ENCODE measurements at places on chromosomes 11 and 22.
A peak's percentile ranks its signal among the peaks of the same experiment; 100 is the strongest.

DNA sequence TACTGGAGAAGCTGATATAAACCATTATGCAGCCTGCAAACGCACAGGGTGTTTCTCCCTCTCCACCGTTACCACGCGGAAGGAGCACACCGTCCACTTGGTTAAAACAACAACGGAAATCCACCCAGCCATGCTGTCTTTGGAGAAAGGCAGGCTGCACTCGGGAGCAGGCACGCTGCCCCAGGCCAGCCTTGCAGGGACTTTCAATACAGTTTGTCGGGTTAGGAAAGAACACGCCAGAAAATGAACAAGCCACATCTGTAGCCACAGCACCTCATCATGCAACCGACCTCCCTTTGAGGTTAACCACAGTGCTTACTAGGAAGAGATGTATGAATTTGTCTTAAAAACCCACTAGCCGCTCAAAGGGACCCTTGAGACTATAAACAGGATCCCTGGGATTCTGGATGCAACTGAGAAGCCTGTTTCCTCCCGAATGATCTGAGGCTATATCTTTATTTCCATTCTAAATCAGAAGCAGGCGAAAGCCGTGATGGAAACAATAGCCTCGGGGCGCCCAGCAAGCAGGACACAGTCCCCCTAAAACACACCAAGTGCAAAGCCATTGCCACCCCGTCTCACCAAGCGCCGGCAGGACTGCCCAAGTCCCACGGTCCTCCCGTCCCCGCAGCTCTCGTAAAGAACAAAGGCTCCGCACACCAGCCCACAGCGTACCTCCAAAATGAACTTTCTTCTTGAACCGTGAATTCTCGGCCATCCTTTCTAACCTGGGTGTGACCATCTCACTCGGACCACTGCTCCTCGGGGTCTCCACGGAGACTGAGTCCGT is 318.9 kb downstream of the CTTN start:
- DNase-seq: no peak

DNA sequence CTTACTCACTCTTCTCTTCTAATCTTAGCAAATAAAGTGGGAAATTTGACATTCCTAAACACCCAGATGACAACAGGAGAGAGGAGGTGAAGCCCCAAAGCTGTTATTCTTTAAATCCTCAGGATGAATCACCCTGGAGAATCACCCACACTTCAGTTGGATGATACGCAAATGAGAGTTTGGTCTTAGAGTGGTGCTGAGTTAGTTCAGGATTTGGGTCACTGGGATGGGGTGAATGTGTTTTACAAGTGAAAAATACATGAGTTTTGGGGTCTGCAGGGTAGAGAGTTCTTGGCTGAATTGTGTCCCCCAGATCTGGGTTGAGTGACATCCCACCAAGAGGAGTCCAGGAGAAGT is 117.2 kb downstream of the GGTLC2 start:
- DNase-seq: no peak

DNA sequence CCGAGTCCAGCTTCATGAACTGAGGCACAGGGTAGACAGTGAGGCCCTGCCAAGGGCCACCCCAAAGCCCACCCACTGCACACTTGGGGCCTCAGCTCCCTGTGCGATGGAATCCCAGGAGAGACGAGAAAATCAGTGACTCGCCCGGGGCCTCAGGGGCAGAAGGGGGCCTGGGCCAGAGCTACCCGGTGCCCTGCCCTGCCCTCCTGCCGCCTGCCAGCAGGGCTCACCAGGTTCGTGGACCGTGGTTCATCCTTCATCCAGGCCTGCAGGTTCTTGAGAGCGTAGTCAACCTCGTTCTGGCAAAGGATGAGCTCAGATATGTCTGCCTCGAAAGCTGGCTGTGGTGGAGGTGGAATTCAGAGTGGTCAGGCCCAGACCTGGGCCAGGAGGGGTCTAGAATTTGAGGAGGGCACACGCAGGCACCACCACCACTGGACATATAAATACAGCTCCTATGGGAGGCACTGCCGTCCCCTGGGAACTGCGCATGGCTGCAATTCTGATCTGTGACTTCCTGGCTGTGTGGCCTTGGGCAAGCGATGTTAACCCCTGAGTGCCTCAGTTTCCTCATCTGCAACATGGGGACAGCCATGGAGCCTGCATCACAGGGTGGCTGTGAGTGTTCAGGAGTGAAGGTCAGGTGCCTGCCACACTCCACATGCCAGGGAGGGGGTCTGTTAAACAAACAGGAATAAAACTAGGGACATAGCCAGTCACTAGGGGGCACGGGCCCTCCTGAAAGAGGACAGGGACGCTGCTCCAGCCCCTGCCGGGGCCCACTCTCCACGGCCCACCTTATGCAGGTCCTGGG is 7.5 kb downstream of the ALDH3B2 start:
- no peak for DNase-seq

DNA sequence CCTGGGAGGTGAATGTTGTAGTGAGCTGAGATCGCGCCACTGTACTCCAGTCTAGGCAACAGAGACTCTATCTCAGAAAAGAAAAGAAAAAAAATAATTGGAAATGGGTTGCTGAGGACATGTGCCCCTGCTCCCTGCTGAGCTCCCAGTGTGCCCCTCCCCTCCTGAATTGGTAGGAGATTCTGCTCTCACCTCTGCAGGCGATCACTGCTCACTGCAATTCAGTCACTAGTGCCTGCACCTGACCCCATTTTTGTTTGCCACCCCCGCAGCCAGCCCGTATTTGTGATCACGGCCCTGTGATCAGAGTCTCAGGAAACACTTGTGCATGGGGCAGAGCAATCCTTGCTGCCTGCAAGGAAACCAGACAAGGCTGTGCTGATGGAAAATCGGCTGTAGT is 16.3 kb upstream of the SEC14L3 start:
- no peak for DNase-seq

- no peak for DNase-seq
Observed at GRCh38 chr11:88697139-88697538, 359.6 kb upstream of the CTSC start.

- no peak for DNase-seq
Observed at GRCh38 chr11:11876458-11876857, 34.7 kb downstream of the USP47 start.

DNA sequence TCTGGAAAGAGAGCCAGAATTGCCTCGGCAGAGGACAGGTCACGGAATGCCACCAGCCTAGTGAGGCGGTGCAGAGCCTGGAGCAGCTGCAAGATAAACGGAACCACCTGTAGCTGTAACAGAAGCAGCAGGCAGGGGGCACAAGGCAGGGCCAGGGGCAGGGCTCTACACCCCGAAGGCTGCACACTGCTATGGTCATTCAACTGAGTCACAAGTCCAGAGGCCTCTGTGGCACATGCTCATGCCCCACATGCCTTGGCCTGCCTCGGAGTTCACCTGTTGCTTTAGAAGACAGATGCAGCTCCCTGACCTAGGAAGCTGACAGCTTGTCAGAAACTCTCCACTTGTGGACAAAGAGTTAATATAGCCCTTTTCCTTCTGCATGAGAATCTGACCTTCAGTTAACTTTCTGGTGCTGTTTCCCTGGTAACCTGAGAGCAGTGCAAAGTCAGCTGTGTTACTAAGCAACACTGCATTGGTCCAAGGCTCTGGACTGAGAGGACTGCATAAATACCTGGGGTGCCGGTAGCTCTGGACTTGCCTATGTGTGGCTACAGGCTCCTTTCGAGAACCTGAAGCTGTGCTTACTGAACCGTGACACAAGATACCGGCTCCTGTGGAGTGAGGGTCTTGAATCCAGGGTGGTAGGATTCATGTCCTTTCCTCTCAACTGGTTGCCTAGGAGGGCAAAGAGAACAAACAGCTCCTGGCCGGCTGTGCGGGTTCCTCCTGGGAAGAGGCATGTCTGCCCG is 10.5 kb downstream of the COMMD9 start:
- no peak for DNase-seq

DNA sequence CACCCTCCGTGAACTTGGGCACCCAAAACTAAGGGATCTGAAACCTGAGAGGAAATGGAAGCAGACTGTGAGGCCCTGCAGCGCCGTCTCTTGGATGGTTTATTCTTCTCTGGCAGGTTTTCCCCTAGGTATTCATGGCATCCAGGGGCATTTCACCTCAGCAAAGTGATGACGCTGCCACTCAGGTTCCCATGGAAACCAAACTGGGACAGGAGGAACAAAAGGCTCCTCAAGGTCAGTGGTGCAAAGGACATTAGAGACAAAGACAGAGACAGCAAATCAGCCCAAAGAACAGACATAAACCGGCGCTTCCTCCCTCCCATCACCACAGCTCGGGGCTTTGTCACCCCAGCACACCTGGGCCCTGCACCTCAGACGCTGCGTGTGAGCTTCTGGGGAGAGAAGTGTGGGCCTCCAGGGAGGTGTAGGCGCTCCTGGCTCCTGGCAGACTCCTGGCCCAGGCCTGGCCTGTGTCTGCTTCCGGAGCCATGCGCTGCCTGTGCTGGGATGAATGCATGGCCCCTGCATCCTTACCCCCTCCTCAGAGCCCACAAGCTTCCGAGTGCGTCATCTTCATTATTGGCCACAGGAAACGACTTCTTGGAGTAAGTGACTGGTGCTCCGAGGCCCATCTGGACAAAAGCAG is 5.9 kb downstream of the TP53AIP1 start:
- no peak for DNase-seq

GRCh38 chr22:39937906-39938305 is 22.3 kb upstream of the TMA7B start:
- DNase-seq: no peak

DNA sequence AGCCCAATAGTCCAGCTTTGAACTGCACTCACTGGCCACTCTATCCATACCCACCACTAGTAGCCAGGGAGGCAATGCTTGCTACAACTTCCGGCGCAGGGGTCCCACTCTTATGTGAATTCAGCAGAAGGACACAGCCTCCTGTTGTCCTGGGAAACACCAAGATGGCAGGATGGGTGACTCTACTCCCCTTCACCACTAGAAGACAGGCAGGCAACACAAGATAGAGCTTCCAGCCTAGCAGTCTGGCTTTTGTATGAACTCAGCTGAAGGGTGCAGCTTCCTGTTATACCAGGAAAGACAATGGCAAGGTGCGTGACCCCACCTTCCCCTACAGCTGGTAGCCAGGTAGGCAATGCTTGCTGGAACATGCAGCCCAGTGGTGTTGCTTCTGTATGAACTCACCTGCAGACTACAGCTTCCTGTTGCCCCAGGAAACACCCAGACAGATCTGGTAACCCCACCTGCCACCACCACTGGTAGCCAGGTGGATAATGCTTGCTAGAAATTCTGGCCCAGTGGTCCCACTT is 205.2 kb upstream of the KIRREL3 start:
- DNase-seq: no peak

DNA sequence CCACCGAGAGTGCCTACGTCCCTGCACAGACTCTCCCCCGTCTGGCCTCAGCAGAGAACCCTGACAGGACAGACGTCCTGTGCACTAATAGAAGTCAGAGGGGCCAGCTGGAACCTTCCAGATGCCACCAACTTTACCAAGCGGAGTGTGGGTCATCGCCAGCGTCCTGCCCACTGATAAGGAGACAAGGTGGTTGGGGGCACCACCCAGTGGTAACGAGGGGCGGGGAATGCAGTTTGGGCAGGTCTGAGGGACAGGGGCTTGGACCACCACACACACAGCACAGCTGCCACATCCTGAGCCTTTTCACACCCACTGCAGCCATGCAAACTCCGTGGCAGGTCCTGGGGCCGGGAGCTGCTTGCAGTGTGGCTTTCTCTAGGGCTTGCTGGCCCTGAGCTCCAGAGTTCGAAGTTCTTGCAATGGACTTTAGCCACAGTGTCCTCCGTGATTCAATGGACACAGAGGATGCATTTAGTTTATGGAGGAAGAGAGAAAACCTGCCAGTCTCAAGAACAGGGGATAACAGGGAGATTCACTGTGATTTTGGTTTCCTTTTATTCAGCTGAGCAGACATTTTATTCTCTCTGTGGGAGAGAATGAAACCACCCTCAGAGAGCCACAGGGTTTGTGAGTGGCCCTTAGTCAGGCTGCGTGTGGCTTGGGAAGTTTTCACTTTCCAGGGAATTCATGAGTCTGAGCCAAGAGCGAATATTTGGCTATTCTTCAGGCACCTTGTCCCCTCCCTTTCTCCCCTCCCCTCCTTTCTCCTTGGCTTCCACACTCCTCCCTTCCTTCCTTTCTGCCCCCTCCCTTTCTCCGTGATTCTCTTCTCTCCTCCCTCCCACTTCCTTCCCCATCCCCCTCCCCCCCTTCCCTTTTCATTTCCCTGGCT is 13.1 kb downstream of the MRGPRG start:
- no peak for DNase-seq

- no peak for DNase-seq
Observed at GRCh38 chr11:95595541-95595940, 194.0 kb downstream of the FAM76B start.

DNA sequence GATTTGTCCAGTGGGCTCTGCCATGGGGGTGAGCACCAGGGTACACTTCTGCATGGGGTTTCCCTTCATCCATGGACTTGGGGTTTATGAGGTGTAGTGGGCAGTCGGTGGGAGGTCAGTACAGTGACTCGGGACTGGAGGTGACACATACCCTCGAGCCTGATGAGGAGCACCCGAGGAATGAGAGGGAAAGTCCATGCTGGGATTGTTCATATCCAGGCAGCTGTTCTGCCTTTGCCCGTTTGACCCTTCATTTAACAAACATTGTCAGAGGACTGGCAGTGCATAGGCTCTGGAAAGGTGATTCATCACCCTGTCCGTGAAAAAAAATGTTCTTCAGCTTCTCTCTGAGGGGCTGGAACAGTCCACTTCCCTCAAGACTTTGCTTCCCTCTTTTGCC is 2.7 kb downstream of the NAV2 start:
- DNase-seq: no peak

DNA sequence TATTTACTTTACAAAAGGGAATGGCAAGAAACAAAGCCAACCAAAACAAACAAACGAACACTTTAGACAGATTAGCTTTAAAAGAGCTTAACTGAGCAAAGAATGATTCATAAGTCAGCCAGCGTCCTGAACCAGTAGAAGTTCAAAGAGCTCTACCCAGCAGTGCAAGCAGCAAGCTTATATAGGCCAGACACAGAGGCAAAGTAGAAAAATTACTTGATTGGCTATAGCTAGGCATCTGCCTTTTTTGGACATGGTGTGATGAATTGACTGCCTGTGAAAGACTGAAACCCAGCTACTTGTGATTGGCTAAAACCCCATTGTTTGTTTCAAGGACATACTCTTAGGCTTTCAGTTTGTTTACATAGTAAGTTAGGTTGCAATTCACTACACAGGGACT is 2120.0 kb upstream of the RAG2 start:
- DNase-seq: no peak

DNA sequence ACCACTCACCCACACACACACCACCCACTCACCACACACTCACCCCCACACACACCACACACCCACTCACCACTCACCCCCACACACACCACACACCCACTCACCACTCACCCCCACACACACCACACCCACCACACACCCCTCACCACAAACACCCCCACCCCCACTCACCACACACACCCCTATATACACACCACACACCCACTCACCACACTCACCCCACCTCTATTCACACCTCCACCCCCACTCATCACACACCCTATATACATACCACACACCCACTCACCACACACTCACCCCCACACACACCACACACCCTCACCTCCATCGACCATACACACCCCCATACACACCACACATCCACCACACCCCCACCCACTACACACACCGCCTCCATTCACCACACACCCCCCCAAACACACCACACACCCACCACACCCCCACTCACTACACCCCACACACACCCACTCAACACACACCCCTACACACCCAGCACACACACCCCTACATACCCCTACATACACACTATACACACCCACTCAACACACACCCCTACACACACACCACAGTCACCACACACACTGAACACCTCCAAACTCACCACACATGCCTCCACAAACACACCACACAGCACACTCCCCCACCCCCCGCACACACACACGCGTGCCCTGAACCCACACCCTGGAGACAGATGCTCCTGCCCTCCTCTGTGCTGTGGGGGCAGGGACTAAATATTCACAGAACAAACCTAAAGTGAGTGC is 19.0 kb upstream of the TTLL12 start:
- DNase-seq: peak; percentile 7

- no peak for DNase-seq
Observed at GRCh38 chr11:20327377-20327935, 36.1 kb upstream of the HTATIP2 start.

Measured in stimulated activated CD8-positive, alpha-beta memory T cell treated with anti-CD3 and anti-CD28 coated beads, Interleukin-7, amount 100 ng/mL, for 4 hours (primary cell).